Activated CD4-positive, alpha-beta T cell treated with anti-CD3 and anti-CD28 coated beads, Interleukin-2, amount 10 ng/mL, durations not matched to agents 24 days and 14 days (primary cell): ENCODE measurements at places on chromosomes 5 and 9. TPM values are rescaled to one million over a fixed set of nuclear protein-coding genes. Genes with fewer than 3 reads are reported as not detected.

- H3K36me3 ChIP-seq, result no peaks in the 10 kb centered on the region
- H3K4me1 ChIP-seq, result peaks cover 31% of the 10 kb centered on the region
- peak overlapping the region; percentile 95 for H3K27ac ChIP-seq
- H3K4me3 ChIP-seq, result peak overlapping the region; percentile 89
- peak; percentile 67 for DNase-seq
Measured at GRCh38 chr5:151253605-151253950, 593 bp downstream of the GM2A start.

- no peak overlapping the region for H3K27ac ChIP-seq
- no peaks in the 10 kb centered on the region for H3K36me3 ChIP-seq
Measured at GRCh38 chr5:168734620-168735300, 155.6 kb upstream of the PANK3 start.

- no peak for DNase-seq
- no peak overlapping the region for H3K4me3 ChIP-seq
- no peaks in the 10 kb centered on the region for H3K4me1 ChIP-seq
- no peaks in the 10 kb centered on the region for H3K36me3 ChIP-seq
- H3K27me3 ChIP-seq, result no peaks in the 10 kb centered on the region
Measured at GRCh38 chr5:167290478-167290877, 1001.0 kb upstream of the WWC1 start.

GRCh38 chr5:84602371-84602771 is 217.7 kb upstream of the EDIL3 start:
- H3K27me3 ChIP-seq, result no peaks in the 10 kb centered on the region
- H3K4me3 ChIP-seq, result no peak overlapping the region
- no peaks in the 10 kb centered on the region for H3K4me1 ChIP-seq
- H3K27ac ChIP-seq, result no peak overlapping the region
- no peak for DNase-seq

DNA sequence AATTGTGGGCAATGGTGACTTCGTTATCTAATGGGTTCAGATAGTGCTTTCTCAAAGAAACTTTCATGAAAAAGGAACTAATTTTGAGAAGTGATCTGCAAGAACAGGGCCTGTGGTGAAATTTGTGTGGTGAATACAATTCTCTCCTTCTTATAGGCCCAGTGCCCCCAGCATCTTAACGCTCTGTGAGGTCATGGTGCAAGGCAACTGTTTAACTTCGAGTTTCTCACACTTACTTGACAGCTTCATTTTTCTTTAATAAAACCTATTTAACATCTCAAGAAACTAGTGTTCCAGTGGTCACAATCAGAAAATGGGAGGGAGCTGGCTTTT is 69.2 kb downstream of the FAM114A2 start:
- peaks cover 3% of the 10 kb centered on the region for H3K27me3 ChIP-seq
- no peak overlapping the region for H3K4me3 ChIP-seq
- H3K27ac ChIP-seq, result no peak overlapping the region
- DNase-seq, result no peak
- no peaks in the 10 kb centered on the region for H3K4me1 ChIP-seq
- no peaks in the 10 kb centered on the region for H3K36me3 ChIP-seq

DNA sequence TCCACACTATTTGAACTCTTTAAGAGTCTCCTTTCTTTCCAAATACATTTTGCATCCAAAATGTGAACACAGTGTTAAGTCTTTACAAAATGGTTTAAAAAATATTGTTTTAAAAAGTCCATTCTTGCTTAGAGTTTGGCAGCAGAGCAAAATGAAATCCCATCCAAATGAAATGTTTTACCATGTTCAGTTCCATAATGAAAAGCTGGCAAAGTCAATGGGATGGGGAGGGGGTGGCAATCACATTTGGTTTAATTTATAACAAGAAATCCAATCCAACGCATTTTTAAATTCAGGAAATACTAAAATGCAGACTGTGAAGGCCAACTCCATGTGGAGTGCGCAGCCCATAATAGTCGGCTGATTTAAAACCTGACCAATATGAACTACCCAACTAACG is 39.4 kb downstream of the MRPL36 start:
- no peaks in the 10 kb centered on the region for H3K4me1 ChIP-seq
- H3K27me3 ChIP-seq, result peaks cover 7% of the 10 kb centered on the region
- no peak overlapping the region for H3K27ac ChIP-seq
- H3K4me3 ChIP-seq, result no peak overlapping the region

GRCh38 chr9:85858056-85858750 is 82.7 kb upstream of the NAA35 start:
- no peak overlapping the region for H3K27ac ChIP-seq
- no peak for DNase-seq
- no peaks in the 10 kb centered on the region for H3K27me3 ChIP-seq
- H3K4me3 ChIP-seq, result no peak overlapping the region
- peaks cover 3% of the 10 kb centered on the region for H3K36me3 ChIP-seq
- H3K4me1 ChIP-seq, result no peaks in the 10 kb centered on the region

DNA sequence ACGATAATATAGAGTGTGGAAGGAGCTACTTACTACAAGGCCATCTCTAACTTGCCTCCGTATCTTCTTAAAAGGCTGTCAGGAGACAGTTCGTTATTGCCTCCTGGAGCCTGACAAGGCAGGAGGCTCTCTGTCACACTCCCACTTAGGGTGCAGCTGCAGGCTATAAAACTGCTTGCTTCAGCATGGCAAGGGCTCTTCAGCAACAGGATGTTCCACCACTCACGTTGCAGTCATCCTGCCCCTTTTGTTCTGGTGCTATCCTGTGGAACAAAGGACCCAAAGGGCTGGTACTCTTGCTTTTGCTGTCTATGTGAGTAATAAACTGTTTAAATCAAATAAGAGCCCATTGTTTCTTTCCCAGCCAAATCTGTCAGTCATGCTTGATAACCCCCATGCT is 508.9 kb downstream of the NTRK2 start:
- no peaks in the 10 kb centered on the region for H3K27me3 ChIP-seq
- no peaks in the 10 kb centered on the region for H3K36me3 ChIP-seq
- no peak overlapping the region for H3K4me3 ChIP-seq
- no peak overlapping the region for H3K27ac ChIP-seq

- H3K27me3 ChIP-seq, result peaks cover 6% of the 10 kb centered on the region
- DNase-seq, result no peak
- H3K4me1 ChIP-seq, result peaks cover 50% of the 10 kb centered on the region
- no peak overlapping the region for H3K27ac ChIP-seq
- peak overlapping the region; percentile 28 for H3K4me3 ChIP-seq
Measured at GRCh38 chr5:140348104-140348503, 1.7 kb upstream of the HBEGF start.

GRCh38 chr5:107997338-107997980 is 326.7 kb upstream of the EFNA5 start:
- no peak for DNase-seq
- no peak overlapping the region for H3K27ac ChIP-seq
- H3K27me3 ChIP-seq, result peaks cover 1% of the 10 kb centered on the region
- H3K4me3 ChIP-seq, result no peak overlapping the region

- H3K4me3 ChIP-seq, result no peak overlapping the region
- peaks cover 18% of the 10 kb centered on the region for H3K36me3 ChIP-seq
- no peak overlapping the region for H3K27ac ChIP-seq
- no peaks in the 10 kb centered on the region for H3K27me3 ChIP-seq
Measured at GRCh38 chr9:125538092-125538473, 168.9 kb downstream of the MAPKAP1 start.

GRCh38 chr5:22567983-22568382 is 285.2 kb downstream of the CDH12 start:
- H3K27me3 ChIP-seq, result no peaks in the 10 kb centered on the region
- H3K27ac ChIP-seq, result no peak overlapping the region
- H3K4me1 ChIP-seq, result no peaks in the 10 kb centered on the region
- H3K4me3 ChIP-seq, result no peak overlapping the region

GRCh38 chr9:28329323-28329722 is 756.0 kb upstream of the C9orf72 start:
- H3K36me3 ChIP-seq, result no peaks in the 10 kb centered on the region
- H3K27me3 ChIP-seq, result no peaks in the 10 kb centered on the region
- H3K4me3 ChIP-seq, result no peak overlapping the region
- H3K27ac ChIP-seq, result no peak overlapping the region

DNA sequence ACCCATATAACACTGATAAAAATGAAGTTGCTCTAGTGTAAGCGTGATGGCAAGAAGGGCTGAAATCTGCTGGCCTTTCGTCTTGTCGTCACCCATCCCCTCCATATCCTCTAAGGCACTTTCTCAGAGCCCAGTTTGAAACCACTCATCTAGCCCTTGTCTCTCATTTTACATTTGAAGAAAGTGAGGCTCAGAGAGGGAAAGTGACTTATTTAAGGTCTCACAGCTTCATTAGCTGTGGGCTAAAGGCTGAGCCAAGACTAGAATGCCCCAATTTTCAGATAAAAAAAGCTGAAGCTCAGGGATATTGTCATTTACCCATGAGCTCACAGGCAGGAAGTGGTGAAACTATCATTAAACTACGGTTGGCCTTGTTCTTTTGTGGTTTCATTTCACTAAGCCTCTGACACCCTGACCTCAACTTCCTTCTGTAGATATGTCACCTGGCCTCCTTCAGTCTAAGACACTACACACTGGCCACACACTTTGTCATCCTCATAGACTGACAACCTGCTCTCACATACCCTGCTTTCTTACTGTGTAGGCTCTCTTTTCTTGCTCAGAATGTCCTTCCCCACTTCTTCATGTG is 176.7 kb upstream of the DMAC1 start:
- H3K4me3 ChIP-seq, result peak overlapping the region; percentile 65
- DNase-seq, result peak; percentile 91
- H3K27me3 ChIP-seq, result no peaks in the 10 kb centered on the region
- H3K4me1 ChIP-seq, result peaks cover 49% of the 10 kb centered on the region
- peak overlapping the region; percentile 81 for H3K27ac ChIP-seq
- H3K36me3 ChIP-seq, result no peaks in the 10 kb centered on the region

DNA sequence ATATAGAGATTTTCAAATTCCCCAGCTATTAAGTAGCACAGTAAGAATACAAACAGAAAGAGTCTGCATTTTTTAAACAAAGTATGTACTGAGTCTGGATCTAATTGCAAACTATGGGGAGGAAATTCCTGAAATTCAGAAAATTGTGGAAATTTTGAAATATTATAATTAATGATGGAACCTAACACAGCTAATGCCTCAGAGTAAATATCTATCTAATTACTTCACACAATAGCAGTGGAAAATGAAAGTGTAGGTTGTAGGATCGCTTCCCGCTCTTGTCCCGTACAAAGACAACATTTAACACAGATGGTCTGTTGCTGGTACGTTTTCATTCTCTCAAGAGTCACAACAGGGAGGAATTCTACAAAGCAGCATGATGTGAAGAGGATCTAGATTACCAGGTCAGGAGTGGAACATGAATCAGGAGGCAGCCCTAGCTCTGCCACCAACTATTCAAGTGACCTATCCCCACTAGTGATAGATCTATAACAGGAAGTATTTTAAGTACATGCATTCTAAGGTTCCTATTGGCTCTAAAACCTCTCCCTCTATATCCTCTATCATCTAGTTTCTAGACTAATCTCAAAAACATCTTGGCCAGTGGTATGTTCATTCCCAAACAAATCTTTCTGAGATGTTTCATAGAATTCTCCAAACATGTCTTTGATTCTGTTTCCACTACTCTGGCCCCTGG is 58.9 kb upstream of the GRAMD2B start:
- no peaks in the 10 kb centered on the region for H3K27me3 ChIP-seq
- H3K4me3 ChIP-seq, result no peak overlapping the region
- no peaks in the 10 kb centered on the region for H3K4me1 ChIP-seq
- no peak for DNase-seq
- no peak overlapping the region for H3K27ac ChIP-seq
- no peaks in the 10 kb centered on the region for H3K36me3 ChIP-seq

DNA sequence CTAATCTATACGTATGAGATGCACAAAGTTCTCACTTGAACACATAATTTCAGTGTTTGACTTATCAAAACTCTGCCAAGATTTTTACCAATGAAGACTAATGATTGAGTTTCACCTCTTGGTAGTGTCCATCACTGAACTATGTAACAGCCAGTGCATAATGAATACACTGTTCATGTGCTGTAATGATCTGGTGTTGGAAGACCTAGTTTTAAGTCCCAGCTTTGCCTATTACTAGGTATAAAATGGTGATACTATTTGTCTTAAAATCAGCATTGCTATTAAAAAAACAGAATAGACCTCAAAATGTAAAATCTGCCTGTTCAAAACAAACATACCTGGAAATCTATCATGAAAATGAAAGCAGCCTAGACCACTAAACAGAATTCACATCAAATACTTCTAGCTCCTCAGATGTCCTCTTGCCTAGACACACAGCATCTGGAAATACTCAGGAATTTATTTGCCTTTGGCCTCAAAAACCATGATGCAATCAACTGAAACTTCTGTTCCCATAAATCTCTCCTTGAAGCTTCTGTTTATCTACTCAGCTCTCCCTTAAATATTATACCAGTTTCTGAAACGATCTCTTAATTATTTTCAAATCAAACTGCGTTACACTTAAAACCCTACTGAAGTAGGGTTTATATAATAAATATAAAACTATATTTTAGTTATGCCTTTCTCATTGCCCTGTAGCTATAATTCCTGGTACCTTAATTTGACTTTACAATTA is 38.1 kb downstream of the MRPS27 start:
- H3K27ac ChIP-seq, result no peak overlapping the region
- H3K36me3 ChIP-seq, result peaks cover 31% of the 10 kb centered on the region
- DNase-seq, result no peak
- H3K4me3 ChIP-seq, result no peak overlapping the region
- no peaks in the 10 kb centered on the region for H3K27me3 ChIP-seq

- DNase-seq, result no peak
- H3K27ac ChIP-seq, result no peak overlapping the region
- H3K36me3 ChIP-seq, result no peaks in the 10 kb centered on the region
- no peak overlapping the region for H3K4me3 ChIP-seq
- no peaks in the 10 kb centered on the region for H3K4me1 ChIP-seq
- H3K27me3 ChIP-seq, result peaks cover 36% of the 10 kb centered on the region
Measured at GRCh38 chr5:59261969-59262368, 631.6 kb downstream of the PDE4D start.

Gene LIX1
- not detected in 2 replicates for total RNA-seq

Gene AHRR
- 25.8 and 26.0 TPM in 2 replicates for total RNA-seq

Gene TAL2
- not detected in 2 replicates for total RNA-seq

Gene ALDH1A1
- not detected in 2 replicates for total RNA-seq

Gene PGGT1B
- 37.9 and 42.0 TPM in 2 replicates for total RNA-seq

Gene CHSY3
- not detected in 2 replicates for total RNA-seq

Gene PCDHB2
- total RNA-seq, result 0.19 TPM in 1 of 2 replicates, not detected in the other

Gene HSPB3
- total RNA-seq, result not detected in 2 replicates
